Stimulated activated CD8-positive, alpha-beta memory T cell treated with anti-CD3 and anti-CD28 coated beads, Interleukin-7, amount 100 ng/mL, for 1 hour (primary cell): ENCODE measurements at places on chromosomes 5 and 9.
A peak's percentile ranks its signal among the peaks of the same experiment; 100 is the strongest.

DNA sequence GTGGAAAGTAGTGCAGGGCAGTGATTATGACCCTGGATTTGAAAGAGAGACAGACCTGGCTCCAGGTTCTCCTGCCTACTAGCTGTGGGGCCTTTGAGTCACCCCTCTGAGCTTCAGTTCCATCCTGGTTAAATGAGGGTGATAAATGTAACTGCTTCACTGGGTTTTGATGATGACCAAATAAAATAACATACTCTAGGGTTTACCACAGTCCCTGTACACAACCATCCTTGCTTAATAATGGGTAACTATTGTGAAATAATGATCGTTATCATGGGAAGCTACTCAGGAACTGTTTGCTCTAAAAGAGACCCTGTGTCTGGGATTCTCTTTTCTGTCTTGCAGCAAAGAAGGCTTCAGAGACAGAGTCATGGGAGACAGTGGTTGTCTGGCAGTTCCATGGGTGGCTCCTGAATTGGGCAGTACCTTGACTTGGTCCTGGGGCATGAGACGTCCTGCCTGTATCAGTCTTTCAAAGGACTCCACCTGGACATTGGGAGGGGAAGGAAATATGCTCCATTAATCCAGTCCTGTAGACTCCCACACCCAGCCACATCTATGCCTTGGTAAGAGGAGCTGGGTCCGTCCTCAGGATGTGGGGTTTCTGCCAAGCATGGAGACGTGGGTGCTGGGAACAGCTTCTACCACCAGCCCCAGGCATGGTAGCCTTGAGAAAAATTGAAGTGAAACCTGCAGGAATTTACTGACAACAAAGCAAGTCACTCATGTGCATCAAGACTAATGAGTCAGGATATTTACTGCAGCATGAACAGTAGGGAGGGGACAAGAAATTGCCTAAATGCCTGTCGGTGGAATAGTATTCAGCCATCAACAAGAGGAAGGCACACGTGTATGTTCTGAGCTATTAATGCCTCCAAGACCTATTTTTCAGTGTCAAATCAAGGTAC lies 23.4 kb downstream of the AKNA start:
- DNase-seq = no peak

DNA sequence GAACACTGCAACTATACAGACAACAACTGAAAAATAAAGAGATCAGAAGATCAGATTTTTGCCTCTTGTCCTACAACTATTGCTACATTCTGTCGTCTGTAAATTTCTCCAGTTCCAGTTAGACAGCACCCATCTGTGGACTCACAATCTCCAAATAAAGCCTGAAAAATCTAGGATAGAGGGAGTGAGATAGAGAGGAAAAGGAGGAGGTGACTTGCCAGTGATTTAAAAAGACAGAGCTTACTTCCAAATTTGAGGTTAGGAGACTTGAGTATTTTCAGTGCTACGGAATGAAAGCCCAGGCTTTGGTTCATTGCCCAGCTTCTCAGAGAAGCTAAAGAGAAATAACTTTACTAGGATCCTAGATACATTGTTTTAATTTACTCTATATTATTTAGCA lies 63.6 kb downstream of the PTCD2 start:
- no peak for DNase-seq

DNA sequence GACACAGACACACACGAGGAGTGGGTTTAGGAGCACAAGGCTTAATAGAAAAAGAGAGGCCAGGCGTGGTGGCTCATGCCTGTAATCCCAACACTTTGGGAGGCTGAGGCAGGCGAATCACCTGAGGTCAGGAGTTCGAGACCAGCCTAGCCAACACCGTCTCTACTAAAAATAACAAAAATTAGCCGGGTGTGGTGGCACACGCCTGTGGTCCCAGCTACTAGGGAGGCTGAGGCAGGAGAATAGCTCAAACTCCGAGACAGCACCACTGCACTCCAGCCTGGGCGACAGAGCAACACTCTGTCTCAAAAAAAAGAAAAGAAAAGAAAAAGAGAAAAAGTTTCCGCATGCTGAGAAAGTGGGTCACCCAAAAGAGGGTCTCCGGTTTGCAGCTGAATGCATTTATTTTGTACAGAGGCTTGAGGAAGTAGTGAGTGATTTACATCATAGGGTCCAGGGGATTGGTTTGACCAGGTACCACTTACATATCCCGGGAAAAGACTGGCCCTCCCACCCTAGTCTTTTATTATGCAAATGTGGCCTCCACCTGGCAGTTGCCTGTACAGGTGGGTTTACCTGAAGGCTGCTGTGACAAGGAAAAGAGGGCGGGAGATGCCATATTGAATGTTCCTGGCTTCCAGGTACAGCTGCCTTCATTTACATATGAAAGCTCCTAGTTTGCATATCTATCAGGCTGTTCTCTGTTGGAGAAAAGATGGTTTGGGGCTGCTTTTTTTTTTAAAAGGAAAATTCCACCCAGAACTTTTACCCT lies 366.2 kb upstream of the GRAMD2B start:
- no peak for DNase-seq

- DNase-seq = no peak
These were observed 146.8 kb downstream of the ATPSCKMT start for GRCh38 chr5:10102706-10103497.

- peak; percentile 50 for DNase-seq
These were observed 9.4 kb downstream of the FYB1 start for GRCh38 chr5:39209924-39210323.

DNA sequence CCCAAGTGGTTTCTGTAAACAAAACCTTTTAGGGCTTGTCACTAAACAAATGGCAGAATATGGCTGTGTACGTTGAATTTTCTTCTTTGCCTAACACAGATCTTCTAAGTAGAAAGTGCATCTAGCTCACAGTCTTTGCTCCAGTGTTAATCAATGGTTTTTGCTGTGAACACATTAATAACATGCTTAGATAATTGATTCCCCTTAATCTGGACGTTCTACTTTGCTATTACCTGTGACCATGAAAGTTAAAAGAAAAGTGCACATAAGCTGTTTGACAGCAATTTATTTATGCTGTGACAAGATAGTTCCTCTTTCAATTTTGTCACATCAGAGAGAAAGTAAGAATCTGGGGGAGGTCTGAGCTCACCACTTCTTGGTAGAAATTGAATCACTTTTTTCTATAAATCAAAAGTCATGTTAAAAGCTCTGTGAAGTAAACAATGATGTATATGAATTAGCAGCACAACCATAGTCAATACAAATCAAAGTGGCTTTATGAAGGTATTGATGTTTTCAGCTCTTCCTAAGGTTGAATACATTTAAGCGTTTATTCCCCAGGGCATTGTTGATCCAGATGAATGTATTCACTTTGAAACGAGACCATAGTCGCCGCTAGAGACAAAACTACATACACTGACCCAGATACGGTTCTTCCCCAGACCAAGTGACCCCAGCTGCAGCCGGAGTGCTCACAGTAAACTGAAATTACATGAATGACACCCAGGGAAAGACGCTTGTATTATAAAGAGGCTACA lies 174.6 kb upstream of the ZNF608 start:
- DNase-seq = no peak

DNA sequence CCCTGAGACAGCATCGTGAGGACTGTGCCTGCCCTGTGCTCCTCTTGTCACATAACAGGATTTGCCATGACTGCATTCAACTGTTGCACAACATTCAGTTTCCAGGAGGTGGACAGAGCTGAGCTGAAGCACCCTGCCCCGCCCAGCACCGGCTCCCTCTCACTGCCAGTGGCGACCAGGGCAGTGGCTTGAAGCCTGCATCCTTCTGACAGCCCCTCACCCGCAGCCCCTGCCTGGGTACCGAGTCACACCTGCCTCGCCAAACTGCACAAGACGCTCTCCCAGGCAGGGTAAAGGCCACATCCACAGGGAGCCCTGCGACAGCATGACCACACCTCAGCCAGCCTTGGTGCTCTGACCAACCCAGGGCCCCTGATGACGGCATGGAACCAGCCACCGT lies 59.9 kb upstream of the ZNF354A start:
- no peak for DNase-seq

- no peak for DNase-seq
These were observed 263.1 kb upstream of the COX7C start for GRCh38 chr5:86354664-86355063.

- DNase-seq = no peak
These were observed 12.1 kb upstream of the IQGAP2 start for GRCh38 chr5:76391014-76391413.

DNA sequence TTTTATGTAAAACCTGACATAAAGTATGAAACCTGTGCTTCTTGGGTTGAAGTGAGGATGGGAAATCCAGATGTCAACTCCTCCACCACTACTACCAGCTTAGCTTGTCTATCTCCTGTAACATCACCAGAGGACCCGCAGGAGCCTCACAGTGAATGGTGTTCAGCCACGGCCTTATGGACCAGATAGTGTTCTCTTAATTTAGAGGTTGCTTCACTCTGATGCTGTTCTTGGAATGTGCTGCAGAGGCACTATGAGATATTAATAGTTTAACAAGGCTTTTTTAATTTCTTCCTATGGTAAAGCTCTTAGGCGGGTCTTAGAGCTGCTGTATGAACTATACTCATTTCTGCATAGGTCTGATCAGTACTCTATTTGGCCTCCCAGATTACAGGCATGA lies 27.9 kb downstream of the NFX1 start:
- DNase-seq = no peak

DNA sequence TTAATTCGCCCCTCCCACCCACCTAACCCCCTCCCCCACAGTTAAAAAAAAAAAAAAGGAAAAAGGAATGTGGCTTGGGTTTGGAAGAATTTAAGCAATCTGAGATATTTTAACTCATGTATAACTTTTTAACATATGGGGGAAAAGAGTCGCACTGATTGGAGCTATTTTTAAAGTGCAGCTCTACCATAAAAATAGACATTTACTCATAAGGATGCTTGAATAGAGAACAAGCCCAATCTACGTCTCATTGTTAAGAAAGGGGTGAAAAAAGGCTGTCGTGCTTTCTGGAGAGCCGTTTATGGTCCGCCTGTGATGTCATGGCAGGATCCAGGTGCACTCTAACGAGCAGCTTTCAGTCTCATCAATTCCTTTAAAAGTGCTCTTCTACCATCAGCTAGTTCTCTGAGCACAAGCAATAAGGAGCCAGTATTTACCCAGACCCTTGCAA lies 142.4 kb downstream of the ELAVL2 start:
- no peak for DNase-seq

DNA sequence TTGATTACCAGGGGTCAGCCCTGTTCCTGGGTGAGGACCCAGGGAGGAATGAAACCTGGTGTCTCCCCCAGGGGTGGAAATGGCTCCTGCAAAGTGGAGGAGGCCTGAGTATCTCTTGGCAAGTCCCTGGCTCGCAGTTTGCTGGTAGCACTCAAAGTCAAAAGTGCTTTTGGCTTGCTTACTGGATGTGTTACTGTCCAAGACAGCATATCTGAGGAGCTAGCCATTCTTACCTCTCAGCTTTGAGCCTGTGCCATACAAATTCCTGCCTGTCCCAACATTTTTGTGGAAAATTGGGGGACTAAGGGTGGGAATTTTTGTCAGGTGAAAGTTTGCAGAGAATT lies 9.9 kb downstream of the ZNF618 start:
- no peak for DNase-seq

GRCh38 chr5:132760049-132760420 lies 12.8 kb downstream of the CCNI2 start:
- no peak for DNase-seq

- no peak for DNase-seq
These were observed 382.8 kb upstream of the ZNF608 start for GRCh38 chr5:125129151-125129806.

DNA sequence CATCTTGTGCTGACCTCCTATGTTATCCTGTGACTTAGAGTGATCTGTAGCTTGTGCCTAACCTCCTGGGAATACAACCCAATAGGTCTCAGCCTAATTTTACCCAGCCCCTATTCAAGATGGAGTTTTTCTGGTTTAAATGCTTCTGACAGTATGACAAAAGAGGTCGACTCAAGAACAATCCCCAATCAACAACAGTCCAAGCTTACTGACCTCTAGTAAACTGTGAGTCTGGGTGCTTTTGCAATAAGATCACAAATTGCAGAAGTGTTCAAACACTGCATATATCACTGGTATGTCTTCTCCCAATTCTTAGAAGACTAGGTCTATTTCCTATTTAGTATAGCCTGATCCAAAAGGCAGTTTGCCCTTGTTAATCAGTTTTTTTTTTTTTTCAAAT lies 323.5 kb upstream of the PTGER4 start:
- DNase-seq = no peak

- no peak for DNase-seq
These were observed 227.9 kb upstream of the CLINT1 start for GRCh38 chr5:158086856-158087255.

GRCh38 chr5:142181096-142181495 lies 72.5 kb downstream of the NDFIP1 start:
- DNase-seq = no peak

DNA sequence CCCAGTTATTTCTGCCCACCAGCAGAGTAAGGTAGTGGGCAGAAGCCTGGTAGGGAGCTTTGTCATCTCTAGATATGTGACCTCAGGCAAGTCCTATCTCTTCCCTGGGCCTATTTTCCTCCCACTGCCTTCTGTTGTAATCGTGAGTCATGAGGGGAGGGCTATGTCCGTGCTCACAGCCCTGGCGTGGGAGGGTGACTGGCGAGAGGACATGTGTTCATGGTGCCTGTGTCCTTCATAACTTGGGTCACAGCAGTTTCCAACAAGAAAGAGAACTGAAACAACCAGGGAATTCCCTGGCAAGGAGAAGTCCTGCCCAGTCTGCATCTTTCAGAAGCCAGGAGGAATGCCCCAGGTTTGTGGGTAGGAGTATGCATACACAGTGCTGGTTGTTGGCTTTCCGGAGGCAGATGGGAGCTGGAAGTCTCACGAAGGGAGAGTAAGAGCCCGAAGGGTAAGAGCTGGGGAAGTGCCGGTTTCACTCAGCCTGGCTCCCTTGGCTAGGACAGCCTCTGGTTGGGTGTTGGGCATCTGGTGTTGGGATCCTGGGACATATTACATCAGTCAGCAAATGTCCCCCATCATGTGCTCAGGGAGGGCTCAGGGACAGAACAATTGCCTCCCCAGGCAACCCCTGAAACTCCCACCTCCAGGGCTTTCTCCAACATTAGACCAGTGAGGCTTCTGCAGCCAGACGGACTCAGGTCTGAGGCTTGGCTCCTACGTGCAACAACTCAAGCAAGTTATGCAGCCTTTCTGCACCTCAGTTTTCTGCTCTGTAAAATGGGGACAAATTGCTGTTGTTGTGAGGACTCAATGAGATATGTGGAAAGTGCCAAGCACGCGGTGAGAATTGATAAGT lies 4.3 kb upstream of the TIFAB start:
- no peak for DNase-seq

GRCh38 chr5:127844581-127845021 lies 141.4 kb downstream of the CCDC192 start:
- DNase-seq = no peak

GRCh38 chr5:171521219-171521633 lies 101.8 kb downstream of the FGF18 start:
- DNase-seq = no peak

DNA sequence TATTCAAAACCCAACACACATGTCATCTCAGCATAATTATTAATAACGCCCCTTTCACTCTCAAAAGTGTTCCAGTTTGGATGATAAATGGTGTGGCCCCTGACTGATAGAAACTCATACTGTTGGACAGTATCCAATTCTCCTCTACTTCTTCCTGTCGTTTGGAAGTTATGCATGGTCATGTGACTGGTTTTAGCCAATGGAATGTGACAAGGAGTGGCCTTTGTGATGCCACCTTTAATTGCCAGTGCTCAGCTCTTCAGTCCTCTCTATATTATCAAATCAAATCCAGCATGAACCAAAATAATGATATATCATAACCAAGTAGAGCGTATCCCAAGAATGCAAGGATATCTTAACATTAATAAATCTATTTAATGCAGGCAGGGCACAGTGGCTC lies 117.8 kb upstream of the SPIN1 start:
- no peak for DNase-seq
